ENCODE measurements at places on chromosomes 7 and 10.

DNA sequence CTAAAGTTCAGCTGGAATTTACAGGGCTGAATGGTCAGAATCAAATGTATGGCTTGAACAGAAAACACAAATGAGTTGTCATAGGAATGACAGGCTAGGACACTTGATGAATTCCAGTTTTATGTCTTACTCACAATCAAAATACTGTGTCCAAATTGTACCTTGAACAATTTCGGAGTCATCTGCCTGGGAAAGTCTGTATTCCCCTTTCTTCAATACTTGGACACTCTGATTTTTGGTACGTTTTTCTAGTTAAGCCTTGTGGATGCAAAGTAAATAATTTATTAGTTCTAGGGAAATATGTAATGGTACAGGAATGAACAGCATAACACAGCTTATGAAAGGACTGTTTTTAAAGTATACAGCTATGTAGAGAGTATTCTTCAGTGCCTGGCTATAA is 100.4 kb downstream of the ITGB8 start:
- no peak for DNase-seq

- no peak for DNase-seq
These were observed 3.0 kb upstream of the SLC29A4 start for GRCh38 chr7:5279734-5280133.

DNA sequence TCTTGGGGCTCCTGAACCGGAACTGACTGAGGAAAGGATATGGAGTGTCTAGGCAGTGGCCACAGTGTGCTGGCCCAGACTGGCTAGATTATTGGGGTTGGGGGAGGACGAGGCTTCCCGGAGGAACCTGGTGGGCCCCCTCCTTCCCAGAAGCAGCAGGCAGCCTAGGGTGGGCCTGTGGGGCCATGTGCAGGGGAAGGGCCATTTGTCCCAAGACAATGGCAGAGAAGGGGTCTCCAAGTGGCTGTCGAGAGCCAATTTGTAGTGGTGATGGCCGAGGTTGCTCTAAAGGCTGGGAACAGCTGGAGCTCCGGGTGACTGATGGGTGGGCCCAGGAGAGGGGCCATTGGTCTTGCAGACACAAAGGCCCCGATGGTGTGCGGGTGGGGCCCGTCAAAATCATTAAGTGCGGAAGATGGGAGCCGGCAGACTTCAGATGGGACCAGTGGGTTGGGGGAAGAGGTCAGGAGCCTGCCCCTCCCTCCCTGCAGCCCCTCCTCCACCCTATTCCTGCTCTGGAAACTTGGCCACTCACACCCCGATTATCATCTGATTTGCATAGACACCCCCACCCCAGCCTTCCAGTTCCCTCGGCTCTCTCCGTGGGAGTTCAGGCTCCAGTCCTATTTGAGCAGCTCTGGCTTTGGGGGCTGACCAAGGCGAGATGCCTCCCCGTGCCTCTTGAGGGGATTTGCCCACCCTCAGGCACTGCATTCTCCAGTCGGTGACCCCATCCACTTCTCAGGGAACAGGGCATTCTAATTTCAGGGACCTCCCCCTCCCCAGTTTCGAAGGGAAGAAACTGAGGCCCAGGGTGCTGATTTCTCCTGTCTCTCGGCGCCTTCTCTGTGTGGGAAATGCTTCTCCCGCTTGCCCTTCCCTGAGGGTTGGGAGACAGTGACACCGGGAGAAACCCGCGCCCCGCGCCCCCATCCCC is 36.0 kb upstream of the PAX2 start:
- DNase-seq = no peak

DNA sequence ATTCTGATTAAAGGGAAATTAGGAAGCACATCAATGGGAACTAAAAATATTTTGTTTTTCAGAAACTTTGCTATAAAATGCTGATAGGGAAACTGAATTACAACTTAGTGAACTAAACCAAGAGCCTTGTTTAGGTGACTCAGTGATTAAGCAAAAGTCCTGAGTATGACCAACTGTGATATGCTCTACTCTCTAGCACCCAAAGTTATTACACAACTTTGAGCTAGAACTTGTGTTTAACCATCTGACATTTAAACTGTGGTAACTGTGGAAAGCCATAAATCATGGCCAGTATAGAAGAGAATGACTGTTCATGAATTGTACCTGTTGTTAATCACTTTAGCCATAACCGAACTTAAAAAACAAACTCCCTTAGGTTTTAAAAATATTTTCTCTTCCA is 127.4 kb downstream of the ZNF365 start:
- no peak for DNase-seq

DNA sequence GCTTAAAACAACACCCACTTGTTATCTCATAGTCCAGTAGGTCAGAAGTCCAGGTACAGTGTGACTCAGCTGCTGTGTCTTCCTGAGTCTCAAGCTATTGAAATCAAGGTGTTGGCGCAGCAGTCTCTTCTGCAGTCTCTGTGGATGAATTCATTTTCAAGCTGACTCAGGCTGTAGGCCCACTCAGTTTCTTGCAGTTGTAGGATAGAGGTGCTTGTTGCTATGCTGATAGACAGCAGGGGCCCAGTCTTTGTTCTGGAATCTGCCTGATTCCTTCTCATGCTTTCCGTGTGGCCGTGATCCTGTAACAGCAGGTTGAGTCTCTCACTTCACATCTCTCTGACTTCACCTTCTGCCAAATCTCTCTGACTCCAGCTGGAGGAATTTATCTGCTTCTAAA is 400.4 kb upstream of the POM121L12 start:
- no peak for DNase-seq

DNA sequence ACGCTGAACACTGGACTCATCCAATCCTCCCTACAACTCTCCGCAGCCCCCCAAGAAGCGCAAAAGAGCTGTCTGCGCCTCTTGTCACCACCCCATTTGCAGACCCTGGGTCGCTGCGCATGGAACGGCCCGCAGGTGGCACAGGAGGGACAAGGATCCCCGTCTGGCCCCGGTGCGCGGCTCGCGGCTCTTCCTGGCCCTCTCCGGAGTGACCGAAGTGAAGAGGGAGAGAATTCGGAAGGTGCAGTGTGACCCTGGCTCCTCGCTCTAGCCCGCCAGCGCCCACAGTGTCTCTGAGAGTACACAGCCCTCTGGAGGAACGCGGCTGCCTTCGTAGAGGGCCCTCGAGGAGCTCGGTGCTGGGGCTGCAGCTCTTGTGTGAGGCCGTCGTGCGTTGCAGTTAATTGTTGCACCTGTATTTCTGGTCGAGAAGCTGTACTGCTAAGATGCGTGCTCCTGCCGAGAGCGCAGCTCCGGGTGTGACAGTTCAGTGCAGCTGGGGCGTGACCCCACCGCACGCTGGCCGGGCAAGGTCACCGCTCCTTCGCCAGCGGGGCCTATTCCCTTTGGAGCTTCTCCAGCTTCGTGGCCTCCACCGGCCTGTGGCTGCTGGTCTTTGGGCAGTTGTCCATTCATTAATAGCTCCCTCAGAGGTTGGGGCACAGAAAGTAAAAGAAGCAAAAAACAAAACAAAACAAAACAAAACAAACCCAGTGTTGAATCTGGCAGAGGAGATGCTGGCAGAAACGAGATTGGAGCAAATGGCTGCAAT is 119.0 kb downstream of the SEC23IP start:
- no peak for DNase-seq

GRCh38 chr10:79995979-79996634 is 47.2 kb upstream of the SFTPD start:
- no peak for DNase-seq

- peak; percentile 29 for DNase-seq
These were observed 1.8 kb upstream of the DUSP5 start for GRCh38 chr10:110495731-110496552.
